ENCODE measurements at places on chromosomes 1 and 21.

GRCh38 chr1:110874324-110875215 lies 1.6 kb downstream of the CD53 start:
- DNase-seq: no peak

GRCh38 chr1:4006676-4007374 lies 106.8 kb upstream of the C1orf174 start:
- DNase-seq: no peak

DNA sequence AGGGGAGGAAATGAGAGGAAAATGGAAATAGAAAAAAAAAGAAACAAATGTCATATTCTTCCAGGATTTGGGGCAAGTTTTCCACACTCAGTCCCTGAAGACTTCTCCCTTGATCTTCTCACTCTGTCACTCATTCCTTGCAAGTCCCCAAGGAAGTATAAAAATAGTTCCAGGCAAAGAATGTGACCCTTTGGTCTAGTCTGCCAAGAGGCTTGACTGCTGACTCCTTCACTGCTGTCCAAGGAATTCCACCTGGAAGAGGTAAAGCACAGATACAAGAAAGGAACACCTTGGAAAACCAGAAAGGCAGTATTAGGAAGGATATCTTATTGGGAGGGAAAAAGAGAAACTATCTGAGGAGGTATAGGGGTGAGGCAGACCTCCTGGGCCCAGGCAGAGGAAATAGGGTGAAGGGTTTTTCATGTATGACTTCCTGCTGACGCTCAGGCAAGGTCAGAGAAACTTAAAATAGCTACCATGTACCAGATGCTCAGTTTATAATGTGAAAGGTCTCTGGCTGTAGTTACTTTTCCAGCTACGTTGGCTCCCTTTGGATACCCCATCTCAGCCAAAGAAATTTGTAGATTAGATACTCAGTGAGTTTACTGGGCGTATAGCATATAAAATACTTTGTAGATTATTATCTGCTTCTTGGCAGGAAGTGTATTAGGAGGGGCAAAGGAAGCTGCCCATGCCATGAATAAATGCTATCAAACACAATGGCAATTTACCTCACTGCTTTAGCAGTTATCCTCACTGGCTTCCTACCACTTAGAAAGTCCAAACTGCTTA lies 2.0 kb upstream of the GJA5 start:
- no peak for DNase-seq

DNA sequence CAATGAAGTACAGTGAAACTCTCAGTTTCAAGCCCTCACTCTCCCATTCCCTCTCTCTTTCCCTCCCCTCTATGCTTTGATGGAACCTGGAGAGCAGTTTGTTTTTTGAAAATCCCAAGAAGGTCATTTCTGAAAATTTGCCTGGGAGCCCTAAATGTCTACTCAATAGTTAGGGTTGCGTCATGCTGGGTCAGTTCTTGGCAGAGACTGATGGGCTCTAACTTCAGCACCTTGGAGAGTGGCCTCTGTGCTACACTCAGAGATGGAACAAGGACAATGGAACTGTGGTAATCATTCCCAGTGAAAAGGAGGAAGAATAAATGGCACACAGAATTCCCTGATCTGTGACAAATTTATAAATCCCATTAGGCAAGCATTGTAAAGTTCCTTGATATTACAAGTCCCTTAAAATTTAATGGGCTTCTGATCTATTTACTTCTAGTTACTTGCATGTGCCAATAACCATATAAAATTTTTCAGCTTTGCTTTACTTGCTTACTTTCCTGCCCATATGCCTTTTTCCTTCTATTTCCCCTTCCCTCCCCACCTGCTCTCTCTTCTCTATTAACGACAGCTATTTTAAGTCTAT lies 182.9 kb upstream of the KCND3 start:
- DNase-seq: no peak

GRCh38 chr1:53860967-53861411 lies 22.9 kb upstream of the NDC1 start:
- DNase-seq: peak; percentile 8

DNA sequence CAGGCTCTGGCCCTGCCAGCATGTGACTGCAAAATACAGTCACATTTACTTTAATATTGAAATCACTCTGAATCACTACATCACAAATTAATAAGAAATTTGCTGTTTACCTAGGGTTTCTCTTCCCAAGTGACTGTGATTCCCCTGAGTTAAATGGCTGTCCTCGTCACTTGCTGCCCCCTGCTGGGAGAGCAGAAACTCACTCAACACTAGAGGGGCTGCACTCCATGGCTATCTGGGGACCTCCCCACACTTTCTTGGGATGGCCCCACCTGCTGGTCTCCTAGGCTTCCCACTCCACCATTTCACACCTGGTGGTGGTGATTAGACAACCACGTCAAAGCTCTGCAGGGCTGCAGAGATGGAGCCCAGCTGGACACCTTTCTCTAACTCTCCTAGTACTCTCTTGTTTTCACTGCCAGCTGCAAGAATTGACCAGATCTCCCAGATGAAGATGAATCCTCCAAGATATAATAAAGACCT lies 63.4 kb downstream of the CD2 start:
- peak; percentile 61 for DNase-seq

DNA sequence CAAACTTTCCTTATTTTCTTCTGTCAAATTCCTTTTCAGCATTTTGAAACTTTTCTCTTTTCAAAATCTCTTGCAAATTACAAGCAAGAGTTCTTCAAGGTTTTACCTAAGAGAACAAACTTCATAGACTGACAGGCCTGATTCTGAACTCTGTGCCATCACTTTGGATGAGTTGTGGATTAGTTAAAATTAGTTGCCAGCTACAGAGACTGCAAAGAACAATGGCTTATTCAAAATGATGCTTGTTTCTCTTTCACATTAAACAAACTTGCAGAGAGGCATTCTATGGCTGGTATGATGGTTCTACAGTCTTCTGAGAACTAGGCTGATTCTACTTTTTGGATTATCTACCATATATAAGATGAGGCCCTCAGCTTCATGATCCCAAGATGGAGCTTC lies 3.8 kb downstream of the LRRC8B start:
- DNase-seq: no peak

DNA sequence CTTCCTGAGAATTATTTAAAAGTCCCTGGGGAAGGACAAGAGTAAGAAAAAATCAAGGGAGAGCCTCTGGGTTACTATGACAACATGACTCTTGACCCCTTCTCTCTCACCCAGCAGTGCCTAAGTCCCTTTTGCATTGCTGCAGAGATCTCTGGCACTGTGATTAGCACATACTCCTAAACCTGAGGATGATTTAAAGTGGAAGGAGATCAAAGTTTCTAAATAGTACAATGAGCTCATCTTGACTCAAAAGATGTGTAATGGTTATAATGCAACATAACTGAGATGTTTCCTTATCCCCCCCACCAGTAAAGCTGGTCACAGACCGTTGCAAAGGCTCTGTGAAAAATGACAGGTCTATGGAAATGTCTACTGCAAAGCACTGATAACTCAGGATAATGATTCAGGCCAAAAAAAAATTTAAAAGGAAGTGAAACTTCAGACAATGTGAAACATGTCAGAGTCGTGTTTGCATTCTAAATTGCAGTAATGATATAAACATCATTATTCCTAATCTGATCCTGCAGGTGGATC lies 519.2 kb downstream of the KIF26B start:
- DNase-seq: no peak

DNA sequence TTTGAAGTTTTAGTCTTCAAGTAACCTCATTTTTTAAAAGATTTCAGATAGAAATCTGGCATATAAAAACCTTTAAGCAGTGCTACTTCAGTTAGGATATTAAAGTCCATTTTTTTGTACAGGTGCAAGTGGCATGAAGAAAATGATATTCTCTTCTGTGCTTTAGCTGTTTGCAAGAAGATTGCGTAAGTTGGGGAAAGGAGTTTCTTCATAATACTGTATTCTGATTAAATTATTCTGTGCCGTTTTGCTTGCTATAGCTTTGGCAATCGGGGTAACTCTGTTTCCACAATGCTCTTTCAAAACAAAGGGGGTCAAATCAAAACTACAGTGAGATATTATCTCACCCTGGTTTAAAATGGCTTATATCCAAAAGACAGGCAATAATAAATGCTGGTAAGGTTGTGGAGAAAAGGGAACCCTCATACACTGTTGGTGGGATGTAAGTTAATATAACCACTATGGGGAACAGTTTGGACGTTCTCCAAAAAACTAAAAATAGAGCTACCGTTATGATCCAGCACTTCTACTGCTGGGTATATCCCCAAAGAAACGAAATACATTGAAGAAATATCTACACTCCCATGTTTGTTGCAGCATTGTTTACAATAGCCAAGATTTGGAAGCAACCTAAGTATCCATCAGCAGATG lies 27.1 kb downstream of the MAEL start:
- DNase-seq: no peak

GRCh38 chr21:32457360-32457840 lies 44.9 kb downstream of the EVA1C start:
- no peak for DNase-seq

DNA sequence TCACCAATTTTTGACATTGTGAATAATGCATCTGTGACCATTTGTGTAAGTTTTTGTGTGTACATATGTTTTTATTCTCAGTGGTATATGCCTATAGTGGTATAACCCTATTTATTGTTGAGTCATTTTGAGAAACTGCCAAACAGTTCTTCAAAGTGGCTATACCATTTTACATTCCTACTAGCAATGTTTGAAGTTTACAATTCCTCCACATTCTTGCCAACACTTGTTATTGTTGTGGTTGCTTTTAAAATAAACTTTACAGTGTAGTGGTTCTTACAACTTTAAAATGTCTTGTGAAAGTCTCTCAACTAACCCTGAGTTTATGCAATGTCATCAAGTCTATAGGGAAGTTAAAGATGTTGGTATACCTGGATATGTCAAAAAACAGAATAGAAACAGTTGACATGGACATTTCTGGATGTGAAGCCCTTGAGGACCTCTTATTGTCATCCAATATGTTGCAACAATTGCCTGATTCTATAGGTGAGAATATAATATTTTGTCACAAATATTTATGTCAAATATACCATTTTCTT lies 219.4 kb downstream of the LRRC40 start:
- no peak for DNase-seq

DNA sequence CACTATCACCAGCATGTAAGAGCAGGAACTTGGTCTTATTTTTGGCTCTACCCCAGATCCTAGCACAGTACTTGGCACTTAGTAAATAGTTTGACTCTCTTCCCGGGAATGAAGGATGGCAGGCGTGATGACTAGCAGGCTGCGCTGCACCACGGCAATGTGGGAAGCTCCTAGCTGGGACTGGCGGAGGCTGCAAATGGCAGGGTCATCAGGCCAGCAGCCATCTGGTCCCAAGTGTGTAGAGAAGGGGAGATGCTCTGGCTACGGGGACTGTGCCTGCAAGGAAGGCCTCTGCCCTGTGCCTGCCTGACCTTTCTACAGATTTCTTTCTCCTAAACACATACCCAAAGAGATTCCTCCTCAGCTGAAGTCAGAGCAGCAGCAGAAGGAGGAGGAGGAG lies 95.0 kb downstream of the KCND3 start:
- no peak for DNase-seq

- no peak for DNase-seq
Observed at GRCh38 chr1:151565502-151566189, 25.5 kb downstream of the TUFT1 start.

GRCh38 chr1:47407481-47407880 lies 8.6 kb upstream of the FOXE3 start:
- DNase-seq: no peak

DNA sequence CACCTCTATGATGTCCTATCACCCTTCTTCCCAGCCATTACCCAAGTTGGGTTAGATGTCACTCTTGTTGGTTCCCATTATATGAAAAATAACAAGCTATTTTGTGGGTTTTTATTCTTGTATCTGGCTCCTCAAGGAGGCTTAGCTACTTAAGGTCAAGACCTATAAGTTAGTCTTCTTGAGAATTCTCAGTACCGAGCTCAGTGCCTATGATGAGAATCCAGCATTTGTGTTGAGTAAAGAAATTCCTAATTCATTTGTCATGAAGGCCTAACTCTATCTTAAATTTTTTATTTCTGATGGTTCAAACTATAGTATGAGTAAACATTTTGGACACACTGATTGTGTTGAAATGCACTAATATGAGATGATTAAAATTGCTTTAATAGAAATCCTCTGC lies 15.9 kb downstream of the NUF2 start:
- no peak for DNase-seq

DNA sequence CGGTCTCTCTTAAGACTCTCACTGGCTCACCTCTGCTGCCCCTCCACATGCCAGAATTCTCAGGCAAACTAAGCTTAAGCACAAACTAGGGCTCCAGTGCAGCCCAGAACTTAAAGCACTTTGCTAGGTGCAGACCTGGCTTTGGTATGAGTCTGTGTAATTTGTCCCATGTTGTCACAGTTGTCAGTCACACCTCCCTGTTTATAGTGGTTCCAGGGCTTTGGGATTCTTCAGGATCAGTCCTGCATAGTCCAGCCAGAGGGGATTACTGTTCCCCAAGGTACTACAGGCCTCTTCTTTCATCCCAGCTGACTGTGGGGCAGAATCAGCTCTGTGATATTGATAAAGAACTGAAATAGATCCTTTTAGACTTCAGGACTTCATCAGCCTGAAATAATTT lies 105.0 kb upstream of the UBE2U start:
- no peak for DNase-seq

DNA sequence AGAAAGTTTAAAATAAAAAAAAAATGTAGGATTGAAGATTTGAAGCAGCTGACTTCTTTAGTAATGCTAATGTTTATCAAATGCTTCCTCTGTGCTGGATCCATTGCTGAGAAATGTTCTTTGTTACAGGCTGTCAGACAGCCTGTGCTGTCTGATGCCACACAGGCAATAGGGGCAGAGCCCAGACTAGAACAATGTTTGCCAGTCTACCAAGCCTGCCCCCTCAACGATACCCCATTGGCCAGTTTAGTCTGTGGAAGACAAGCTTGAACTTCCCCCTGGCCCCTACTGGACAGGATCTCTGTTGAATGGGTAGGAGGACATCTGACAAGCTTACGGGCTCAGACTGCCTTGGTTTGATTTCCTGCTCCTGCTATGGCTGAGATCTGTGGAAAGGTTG lies 79.4 kb downstream of the PAPPA2 start:
- DNase-seq: no peak

- no peak for DNase-seq
Observed at GRCh38 chr1:208205216-208206013, 38.8 kb downstream of the PLXNA2 start.

- DNase-seq: no peak
Observed at GRCh38 chr1:48080331-48081255, 83.4 kb upstream of the TRABD2B start.
